ENCODE measurements at places on chromosomes 12 and 14.

DNA sequence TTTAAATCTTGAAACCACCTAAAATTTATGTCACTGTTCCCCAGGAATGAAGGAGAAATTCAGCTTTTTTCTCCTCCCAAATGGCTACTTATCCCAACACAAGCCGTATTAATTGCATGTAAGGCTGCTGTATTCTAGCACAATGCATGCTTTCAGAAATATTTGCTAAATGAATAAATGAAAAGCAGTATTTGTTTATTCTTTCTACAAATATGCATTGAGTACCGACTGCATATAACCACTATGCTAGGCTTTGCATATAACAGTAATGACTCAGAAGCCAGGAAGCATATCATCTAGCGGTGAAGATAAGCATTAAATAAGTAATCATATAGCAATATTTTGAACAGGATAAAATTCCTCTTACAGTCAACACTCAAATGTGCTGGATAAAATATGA is 5.7 kb upstream of the LRR1 start:
- DNase-seq: peak; percentile 69

DNA sequence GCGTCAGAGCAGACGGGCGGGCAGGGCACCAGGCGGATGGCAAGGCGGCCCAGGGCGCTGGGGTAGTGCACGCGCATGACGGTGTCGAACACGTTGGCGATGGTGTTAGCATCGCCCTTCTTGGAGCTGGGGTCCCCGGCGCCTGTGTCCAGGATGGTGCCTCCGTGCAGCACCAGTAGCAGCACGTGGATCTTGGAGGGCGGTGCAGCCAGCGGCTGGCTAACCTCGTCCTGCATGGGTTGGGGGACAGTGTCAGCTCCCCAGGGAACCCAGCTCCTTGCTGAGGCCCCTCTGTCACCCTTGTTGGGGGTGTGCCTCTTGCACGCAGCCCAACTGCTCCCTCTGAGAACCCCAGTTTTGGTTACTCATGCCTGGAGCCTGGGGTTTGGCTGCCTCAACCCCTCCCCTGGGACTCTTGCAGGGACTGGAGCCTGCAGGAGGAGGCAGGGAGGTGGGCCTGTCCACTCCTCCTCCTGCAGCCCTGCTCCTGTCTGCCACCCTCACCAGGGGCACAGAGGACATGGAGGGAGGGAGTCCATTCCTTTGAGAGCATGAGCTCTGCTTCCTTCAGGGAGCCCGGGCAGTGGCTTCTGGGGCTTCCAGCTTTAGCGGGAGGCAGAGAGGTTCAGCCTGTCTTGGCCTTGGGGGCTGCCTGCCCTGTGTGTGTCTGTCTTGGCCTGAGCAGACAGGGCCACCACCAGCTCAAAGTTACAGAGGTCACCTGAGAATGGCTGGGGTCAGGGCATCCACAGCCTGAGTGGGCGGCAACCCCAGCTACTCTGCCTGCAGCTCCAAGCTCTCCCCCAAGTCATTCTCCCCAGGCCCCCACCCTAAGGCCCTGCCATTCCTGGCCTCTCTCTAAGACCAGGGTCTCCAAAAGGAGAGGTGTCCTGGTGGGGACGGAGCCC is 17.1 kb downstream of the ARL6IP4 start:
- DNase-seq: no peak

DNA sequence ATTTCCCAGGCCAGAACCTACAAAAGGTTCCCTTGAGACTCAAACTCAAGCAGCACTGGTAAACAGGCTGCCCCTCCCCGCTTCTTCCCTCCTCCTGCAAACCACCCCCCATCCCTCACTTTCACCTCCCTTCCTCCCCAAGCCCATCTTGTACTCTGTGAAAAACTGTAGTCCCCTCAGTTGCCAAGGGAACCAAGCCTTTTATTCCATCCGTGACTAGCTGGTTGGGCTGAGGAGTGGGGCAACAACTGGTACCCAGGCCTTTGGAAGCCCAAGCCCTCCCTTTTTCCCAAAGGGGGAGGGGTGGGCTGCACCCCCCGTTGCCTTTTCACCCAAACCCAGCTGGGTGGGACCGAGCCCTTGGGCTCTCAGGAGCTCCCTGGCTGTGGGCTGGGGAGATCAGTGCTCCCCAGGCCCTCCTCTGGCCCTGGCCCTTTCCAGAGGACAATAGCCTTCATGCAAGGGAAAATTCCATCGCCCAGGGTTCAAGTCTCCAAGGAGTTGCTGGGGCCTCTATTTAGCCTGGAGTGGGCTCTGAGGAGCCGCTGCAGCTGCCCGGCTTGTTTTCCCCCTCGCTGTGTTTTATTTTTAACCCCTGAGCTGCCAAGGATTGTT is 61.9 kb downstream of the ZFP36L1 start:
- DNase-seq: no peak

DNA sequence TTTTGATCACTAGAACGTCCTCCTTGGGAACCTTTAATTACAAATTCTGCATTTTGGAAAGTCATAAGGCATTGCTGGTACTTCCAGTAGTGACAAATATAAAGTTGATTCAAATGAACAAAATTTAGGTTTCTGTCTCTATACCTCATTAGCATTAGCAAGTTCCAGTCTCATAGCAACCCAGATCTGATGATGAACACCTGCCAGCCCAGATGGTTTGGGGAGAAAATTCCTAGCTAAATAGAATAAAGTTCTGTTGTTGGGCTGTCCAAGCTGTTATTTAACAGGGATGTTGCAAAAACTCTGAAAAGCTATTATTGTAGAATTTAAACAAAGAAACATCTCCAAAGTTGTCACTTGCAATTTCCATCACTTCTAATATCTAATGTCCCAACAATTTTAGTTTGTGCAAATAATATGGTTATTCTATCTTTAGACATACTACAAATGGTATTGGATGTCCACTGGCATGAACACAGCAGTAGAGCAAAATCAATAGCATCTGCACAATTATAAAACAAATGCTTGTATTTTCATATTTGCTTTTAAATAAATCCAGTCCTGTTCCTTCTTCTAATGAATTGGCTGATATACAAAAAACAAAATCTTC is 299.4 kb downstream of the SLC16A7 start:
- no peak for DNase-seq

DNA sequence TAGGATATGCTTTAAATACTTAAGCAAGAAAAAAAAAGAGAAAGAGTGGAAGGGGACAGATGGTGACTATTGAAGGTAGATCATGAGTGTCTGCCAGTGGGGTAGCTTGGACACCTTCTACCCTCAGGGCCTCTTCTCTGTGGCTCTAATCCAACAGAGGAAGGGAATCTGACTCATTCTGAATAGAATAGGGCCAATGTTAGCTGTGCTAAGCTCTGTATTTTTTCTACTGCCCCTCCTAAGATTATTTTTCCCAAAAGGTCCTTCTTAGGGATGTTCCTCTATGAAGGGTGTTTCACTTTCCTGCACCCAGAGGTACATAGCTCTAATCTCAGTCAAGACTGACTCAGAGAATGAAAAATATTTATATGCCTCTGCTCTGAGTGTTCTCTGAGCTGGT is 25.6 kb downstream of the UNC79 start:
- no peak for DNase-seq

GRCh38 chr12:4274396-4275015 is 944 bp downstream of the CCND2 start:
- no peak for DNase-seq

- no peak for DNase-seq
Measured at GRCh38 chr14:55436931-55437330, 3.5 kb downstream of the TBPL2 start.

GRCh38 chr12:124233041-124233796 is 61.7 kb upstream of the RFLNA start:
- peak; percentile 78 for DNase-seq

- DNase-seq: no peak
Measured at GRCh38 chr14:102178806-102179205, 39.1 kb downstream of the WDR20 start.

DNA sequence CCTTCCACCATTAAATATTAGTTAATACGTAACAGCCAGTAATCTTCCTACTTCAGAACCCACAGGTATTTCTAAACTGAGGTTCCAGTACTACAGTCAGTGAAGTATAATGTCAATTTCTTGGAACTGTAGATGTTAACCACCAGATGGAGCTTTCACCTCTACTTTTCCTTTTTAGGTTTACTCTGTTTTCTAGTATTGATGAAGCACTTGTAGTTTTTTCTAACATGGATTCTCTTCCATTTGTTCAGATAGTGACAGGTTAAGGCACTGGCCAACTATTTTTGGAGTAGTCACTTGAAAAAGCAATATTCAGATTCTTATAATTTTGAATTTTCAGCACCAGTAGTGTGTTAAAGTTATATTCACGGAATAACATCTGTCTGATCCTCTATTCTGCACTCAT is 4.6 kb upstream of the SEC23A start:
- DNase-seq: no peak

GRCh38 chr12:74847169-74847568 is 309.5 kb downstream of the ATXN7L3B start:
- DNase-seq: no peak

DNA sequence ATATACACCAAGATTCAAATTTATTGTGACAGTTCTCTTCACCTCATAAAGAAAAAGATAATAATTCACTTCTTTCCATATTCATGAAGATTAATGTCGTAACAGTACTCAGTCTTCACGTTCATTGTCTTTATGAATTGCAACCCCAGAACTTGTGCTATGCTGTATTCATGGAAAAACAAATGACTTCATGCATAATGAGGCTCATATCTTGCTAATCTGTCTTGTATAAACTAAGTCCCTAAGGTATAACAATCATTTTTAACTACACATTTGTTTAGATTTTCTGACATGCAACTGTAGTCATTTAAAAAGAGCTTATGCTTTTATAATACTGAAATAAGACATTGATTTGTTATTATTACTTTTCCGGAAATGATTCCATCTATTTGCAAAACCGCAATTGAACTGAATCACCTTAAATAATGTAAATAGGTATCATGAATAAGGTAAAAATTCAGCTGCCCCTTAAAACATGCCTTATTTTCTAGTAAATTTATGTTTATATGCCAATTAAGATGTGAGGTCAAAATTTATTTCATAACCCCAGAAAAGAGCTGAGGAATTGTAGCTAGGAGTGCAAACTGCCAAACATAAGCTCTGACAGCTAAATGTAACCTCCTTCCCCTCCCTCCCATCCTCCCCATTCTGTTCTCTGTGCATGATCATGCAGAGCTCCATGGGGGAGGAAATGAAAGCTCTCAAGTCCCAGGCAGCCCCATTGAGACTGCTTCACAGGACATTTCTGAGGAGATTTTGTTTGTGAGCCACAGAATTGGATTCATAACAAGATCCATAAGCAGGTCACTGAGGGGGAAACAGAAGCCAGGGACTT is 301.6 kb downstream of the ATP23 start:
- DNase-seq: no peak

DNA sequence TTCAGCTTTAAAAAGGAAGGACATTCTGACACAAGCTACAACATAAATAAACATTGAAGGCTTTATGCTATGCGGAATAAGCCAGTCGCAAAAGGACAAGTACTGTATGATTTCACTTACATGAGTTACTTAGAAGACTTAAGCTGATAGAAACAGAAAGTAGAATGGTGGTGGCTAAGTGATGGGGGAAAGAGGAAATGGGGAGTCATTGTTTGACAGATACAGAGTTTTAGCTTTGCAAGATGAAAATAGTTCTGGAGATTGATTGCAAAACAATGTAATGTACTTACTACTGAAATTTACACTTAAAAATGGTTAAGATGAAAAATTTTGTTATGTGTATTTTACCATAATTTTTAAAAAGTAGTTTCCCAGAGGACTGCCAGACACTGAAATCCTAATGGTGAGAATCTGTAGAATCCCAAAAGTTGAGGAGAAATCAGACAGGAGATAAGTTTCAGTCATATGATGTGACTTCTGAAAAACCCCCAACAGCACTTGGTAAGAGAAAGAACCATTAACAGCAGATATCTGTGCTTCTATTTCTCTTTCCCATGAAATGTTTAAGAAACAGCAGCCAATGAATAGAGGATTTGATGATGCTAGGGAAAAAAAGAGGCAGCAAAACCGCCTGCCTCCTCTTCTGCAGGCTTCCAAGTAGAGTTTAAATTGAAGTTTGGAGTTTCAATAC is 16.6 kb upstream of the CLEC2A start:
- no peak for DNase-seq

DNA sequence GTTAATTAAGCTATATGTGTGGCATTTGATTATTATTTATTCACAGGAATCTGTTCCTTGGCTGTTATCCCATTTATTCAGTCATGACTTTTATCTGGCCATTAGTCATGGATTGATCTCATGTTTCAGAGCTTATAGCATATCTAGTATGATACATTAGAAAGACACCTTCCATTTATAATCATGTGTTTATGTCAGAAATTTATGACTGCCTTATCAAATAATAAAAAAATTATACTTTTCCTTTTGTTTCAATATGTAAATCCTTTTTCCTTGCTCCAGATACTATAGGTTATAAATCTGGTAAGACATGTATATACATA is 248.0 kb upstream of the PDE3A start:
- DNase-seq: no peak
